ENCODE measurements at places on chromosomes 3 and 15. TPM values are rescaled to one million over a fixed set of nuclear protein-coding genes. Genes with fewer than 3 reads are reported as not detected.

GRCh38 chr3:48429960-48430707 lies at the start of gene PLXNB1:
TSS of gene PLXNB1 (minus strand) at chr3:48430086. CDS start at chr3:48424611, 5,475 bp downstream.
- peaks cover 9% of the 10 kb centered on the region for H3K4me1 ChIP-seq
- peaks cover 25% of the 10 kb centered on the region for H3K36me3 ChIP-seq
- peak within 1 kb of the TSS; percentile 69 for H3K27ac ChIP-seq
- peak within 1 kb of the TSS; percentile 79 for H3K4me3 ChIP-seq
- DNase-seq: peak; percentile 61

GRCh38 chr15:99424978-99425656 lies 140.7 kb upstream of the MEF2A start:
- peak overlapping the region; percentile 69 for H3K27ac ChIP-seq
- H3K4me3 ChIP-seq: no peak overlapping the region
- peaks cover 3% of the 10 kb centered on the region for H3K4me1 ChIP-seq
- DNase-seq: no peak

- no peak for DNase-seq
- no peaks in the 10 kb centered on the region for H3K36me3 ChIP-seq
- peaks cover 22% of the 10 kb centered on the region for H3K4me1 ChIP-seq
- no peak overlapping the region for H3K27ac ChIP-seq
- no peak overlapping the region for H3K4me3 ChIP-seq
These were observed 128.7 kb upstream of the BNIP2 start for GRCh38 chr15:59817834-59818233.

DNA sequence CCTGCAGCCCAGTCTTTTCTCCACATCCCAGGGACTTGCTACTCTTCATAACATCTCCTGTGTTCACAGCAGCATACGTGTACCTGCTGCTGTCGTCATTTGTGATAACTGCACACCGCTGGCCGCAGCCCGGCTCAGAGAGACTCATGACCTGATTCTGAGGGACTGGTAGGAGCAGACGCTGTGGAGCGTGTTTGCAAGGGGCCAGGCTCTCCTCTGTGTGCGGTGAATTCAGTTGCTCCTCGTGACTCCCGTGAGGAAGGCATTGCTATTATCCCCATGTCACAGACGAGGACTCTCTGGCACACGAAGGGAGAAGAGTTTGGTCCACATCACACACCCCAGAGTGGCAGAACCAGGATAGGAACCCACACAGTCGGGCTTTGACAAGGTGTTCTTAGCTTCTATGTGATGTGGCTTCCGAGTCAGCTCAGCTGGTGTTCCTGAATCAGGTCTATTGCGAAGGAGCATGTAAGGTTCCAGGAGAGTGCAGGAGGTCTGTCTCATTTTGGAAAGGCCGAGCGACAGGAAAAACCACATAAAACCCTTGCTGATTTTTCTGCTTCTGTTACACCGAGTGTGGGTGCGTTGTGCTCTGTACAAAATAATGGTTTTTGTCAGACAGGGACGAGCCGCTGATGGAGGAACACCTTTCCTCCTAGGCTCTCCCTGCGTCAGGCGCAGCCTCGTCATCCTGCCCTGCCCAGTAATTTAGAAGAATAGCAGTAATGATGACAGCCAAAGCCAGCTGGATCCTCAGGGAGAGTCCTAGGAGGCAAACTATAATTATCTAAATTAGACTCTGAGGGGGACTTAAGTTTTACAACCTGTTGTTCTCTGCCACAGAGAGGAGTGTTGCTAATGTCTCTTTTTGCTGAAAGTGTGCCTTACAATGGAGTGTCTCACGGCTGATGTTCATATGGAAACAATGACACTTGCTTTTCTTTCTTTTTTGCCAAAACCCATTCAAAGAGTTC lies 157.5 kb upstream of the RGMA start:
- H3K36me3 ChIP-seq: no peaks in the 10 kb centered on the region
- peak overlapping the region; percentile 53 for H3K27ac ChIP-seq
- no peak overlapping the region for H3K4me3 ChIP-seq
- H3K27me3 ChIP-seq: no peaks in the 10 kb centered on the region
- H3K4me1 ChIP-seq: peaks cover 26% of the 10 kb centered on the region

DNA sequence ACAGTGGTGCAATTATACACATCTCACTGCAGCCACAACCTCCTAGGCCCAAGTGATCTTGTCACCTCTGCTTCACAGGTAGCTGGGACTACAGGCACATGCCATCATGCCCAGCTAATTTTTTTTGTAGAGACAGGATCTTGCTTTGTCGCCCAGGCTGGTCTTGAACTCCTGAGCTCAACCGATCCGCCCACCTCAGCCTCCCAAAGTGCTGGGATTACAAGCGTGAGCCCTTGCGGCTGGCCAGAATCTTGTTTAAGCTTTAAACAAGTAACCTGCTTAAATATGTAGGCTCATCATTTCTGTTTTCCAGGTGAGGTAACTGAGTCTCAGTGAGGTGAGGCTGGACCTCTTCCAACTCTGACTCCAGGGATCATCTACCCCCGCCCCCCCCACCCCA lies 7.7 kb upstream of the PSTPIP1 start:
- no peak for DNase-seq
- H3K27me3 ChIP-seq: no peaks in the 10 kb centered on the region
- H3K4me3 ChIP-seq: no peak overlapping the region
- H3K27ac ChIP-seq: no peak overlapping the region

- no peak for DNase-seq
- H3K4me3 ChIP-seq: no peak overlapping the region
- H3K27ac ChIP-seq: no peak overlapping the region
- no peaks in the 10 kb centered on the region for H3K36me3 ChIP-seq
These were observed 112.7 kb downstream of the CHSY1 start for GRCh38 chr15:101138913-101139880.

DNA sequence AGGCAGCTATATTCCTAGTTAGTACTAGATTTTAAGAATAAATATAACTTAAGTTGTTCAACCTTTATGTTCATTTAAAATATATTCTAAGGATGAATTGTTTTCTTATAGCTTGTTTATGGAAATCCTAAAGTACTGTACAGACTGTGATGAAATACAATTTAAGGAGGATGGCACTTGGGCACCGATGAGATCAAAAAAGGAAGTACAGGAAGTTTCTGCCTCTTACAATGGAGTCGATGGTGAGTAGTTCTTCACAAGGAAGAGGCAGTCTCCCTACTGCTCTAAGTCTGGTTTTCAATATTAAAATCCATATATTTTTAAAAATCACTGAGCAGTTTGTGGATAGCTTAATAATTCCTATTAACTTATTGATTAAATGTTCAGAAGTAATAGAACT lies 29.6 kb downstream of the CALML4 start:
- no peak for DNase-seq
- H3K27me3 ChIP-seq: no peaks in the 10 kb centered on the region
- H3K4me1 ChIP-seq: no peaks in the 10 kb centered on the region
- H3K36me3 ChIP-seq: peaks cover 49% of the 10 kb centered on the region
- H3K4me3 ChIP-seq: no peak overlapping the region
- H3K27ac ChIP-seq: no peak overlapping the region

- H3K27ac ChIP-seq: peak overlapping the region; percentile 62
- H3K36me3 ChIP-seq: peaks cover 37% of the 10 kb centered on the region
- no peaks in the 10 kb centered on the region for H3K4me1 ChIP-seq
- H3K4me3 ChIP-seq: peak overlapping the region; percentile 25
These were observed 941 bp downstream of the ZBED2 start for GRCh38 chr3:111594205-111594604.

DNA sequence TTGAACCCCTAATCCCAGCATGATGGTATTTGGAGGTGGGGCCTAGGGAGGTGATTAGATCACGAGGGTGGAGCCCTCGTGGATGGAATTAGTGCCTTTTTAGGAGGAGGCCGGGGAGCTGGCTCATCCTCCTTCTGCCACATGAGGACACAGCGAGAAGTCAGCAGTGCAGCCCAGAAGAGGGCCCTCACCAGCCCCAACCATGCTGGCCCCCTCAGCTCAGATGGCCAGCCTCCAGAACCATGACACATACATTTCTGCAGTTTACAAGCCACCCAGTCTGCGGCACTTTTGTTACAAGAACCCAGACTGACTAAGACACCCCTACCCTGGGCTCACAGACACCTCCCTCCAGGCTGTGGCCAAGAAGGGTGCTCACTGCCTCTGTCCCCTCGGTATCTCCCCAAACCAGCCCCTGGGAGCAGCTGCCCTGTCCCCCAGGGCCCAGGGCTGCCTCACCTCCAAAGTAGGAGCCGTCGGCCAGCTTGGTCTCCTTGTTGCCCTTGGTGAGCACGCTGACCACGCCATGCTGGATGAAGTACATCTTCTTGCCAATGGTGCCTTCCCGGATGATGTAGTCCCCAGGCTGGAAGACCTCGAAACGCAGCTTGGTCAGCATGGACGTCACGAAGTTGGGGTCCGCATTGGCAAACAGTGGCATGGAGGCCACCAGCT lies 44.1 kb downstream of the HCN4 start:
- peaks cover under 1% of the 10 kb centered on the region for H3K27me3 ChIP-seq
- DNase-seq: no peak
- no peak overlapping the region for H3K4me3 ChIP-seq
- H3K4me1 ChIP-seq: no peaks in the 10 kb centered on the region

DNA sequence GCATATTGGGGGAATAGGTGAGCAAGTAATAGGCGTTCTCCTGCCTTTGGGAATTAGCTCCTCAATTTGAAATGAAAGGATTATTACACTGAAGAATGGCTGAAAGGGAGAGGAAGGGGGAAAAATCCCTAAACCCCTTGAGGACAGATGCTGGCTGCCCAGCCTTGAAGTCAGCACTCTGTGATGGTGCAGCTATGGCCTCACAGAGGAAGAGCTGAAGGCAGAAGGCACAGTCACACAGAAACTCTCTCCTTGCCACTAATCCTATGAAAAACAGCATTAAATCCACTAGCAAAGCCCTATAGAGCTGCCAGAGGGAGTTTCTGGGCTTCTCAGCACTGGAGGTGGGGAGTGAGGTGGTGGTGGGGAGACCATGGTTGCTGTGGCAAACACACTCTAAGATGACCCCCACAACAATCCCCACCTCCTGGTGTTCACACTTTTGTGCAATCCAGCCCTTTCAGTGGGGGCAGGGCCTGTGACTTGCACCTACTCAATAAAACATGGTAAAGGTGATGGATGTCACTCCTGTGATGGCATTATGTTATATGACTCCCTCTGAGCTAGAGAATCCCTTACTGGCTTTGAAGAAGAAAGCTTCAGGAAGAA lies 101.2 kb downstream of the RFTN1 start:
- H3K4me3 ChIP-seq: no peak overlapping the region
- no peaks in the 10 kb centered on the region for H3K27me3 ChIP-seq
- peaks cover 45% of the 10 kb centered on the region for H3K36me3 ChIP-seq
- no peak for DNase-seq
- no peak overlapping the region for H3K27ac ChIP-seq
- H3K4me1 ChIP-seq: peaks cover 11% of the 10 kb centered on the region

DNA sequence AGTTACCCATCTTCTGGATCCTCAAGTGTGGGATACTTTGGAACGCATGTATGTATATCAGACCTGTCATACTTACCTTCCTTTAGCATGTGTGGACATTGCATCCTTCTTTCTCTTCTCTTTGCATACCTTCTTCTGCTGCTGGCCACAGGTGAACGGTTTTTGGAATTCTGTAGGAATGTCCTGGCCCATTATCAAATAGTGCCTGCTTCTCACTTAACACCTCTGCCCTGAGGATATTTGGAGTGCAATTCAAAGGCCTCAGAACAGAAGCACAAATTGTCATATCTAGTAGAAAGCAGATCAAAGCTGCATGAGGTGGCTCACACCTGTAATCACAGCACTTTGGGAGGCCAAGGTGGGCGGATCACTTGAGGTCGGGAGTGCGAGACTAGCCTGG lies 34.1 kb upstream of the UACA start:
- no peaks in the 10 kb centered on the region for H3K4me1 ChIP-seq
- H3K4me3 ChIP-seq: no peak overlapping the region
- H3K27ac ChIP-seq: no peak overlapping the region

DNA sequence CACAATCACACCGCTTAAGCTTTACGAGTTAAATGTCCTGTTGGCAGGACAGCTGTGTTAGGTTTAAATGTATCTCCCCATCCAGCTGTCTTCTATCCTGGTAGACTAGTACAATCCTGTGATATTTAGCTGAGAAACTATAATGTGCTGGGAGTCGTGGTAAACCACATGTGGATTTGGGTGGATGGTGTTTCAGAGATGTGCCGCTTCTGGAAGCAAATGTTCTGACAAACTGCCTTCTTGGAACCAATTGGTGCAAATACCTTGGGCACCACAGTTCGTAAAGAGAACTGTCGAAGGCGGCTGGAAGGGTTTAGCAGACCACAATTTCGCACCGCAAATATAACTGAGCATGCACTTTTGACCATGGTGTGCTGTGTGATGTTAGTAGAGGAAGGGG lies 15.0 kb downstream of the SCG5 start:
- peaks cover 21% of the 10 kb centered on the region for H3K36me3 ChIP-seq
- no peak for DNase-seq

DNA sequence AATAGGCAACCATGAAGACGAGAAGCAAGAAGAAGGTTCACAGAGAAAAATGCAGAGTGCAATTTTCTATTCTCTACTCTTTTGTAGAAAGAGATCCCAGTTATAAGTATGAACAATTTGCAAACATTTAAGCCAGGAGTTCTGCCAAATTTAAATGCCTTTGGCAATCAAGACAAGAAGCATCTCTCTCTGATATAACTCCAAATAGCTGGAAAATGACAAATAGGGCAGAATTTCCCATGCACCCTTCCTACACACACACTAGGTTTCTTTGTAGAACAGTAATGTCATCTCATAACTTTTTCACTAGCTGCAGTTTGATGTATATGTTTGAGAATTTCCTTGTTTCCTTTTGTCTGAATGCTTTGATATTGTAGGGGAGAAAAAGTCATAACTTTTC lies 333.5 kb upstream of the AZI2 start:
- no peaks in the 10 kb centered on the region for H3K4me1 ChIP-seq
- H3K36me3 ChIP-seq: no peaks in the 10 kb centered on the region
- no peak overlapping the region for H3K4me3 ChIP-seq
- no peak overlapping the region for H3K27ac ChIP-seq
- H3K27me3 ChIP-seq: no peaks in the 10 kb centered on the region
- no peak for DNase-seq

GRCh38 chr3:193554811-193555210 lies at the start of gene ATP13A4:
TSS of gene ATP13A4 (minus strand) at chr3:193554895. CDS start at chr3:193554799, 96 bp downstream.
- H3K4me1 ChIP-seq: no peaks in the 10 kb centered on the region
- no peaks in the 10 kb centered on the region for H3K36me3 ChIP-seq
- H3K27me3 ChIP-seq: no peaks in the 10 kb centered on the region
- DNase-seq: no peak

Gene LSM3
- total RNA-seq: 20.9 TPM

Gene XCR1
- 4.2 TPM for total RNA-seq

Gene SPINK8
- total RNA-seq: not detected

Gene MAPKAPK3
- total RNA-seq: 54.4 TPM

Gene LRRK1
- 3.4 TPM for total RNA-seq

Gene PLIN1
- 0.05 TPM for total RNA-seq

Gene KNL1
- 25.8 TPM for total RNA-seq

Gene NEIL1
- total RNA-seq: 30.8 TPM

Gene ECE2
- total RNA-seq: not detected

Gene LRRIQ4
- 0.05 TPM for total RNA-seq

Measured in thymus (tissue), 14 donors.